ENCODE measurements at places on chromosomes 5 and 9. TPM values are rescaled to one million over a fixed set of nuclear protein-coding genes. Genes with fewer than 3 reads are reported as not detected.

DNA sequence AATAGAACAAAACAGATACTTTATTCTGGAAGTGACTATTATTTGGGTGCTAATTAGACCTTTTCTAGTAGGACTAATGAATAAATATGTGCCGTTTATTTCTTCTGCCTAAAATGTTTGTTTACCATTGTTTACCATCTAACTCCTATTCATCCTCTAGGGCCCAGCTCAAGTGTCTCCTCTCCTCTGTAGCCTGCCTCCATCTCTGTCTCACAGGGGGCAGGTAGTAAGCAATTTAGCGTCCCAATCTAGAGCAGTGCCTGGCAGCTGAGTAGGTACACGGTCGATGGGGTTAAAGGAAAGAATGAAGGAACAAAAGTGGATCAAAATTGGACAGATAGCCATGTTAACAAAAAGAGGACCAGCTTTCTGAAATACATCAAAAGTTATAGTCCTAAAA lies 230.9 kb downstream of the SLF1 start:
- DNase-seq: no peak

The RCL1 gene
- 111 TPM for total RNA-seq

The NRG2 gene
- 7.2 TPM for total RNA-seq

The OLFM1 gene
- total RNA-seq: 25.2 TPM
